ENCODE measurements at places on chromosomes 3 and 15.
A peak's percentile ranks its signal among the peaks of the same experiment; 100 is the strongest.

GRCh38 chr3:44301746-44302145 is 36.8 kb upstream of the TCAIM start:
- peak; percentile 4 for DNase-seq

DNA sequence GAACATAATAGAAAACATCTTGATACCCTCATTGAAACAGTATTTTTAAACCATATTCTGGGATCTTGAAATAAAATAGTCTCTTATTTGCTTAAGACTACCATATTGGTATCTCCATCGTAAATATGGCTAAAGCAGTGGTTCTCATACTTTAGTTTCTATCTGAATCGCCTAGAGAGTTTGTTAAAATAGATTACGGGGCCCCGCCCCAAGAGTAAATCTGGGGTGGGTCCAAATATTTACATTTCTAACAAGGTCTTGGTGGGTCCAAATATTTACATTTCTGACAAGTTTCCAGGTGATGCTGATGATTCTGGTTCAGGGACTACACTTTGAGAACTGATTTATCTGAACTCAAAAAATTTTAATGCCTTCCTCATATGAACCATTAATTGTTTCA is 45.3 kb downstream of the TSC22D2 start:
- DNase-seq = no peak

- DNase-seq = no peak
Measured at GRCh38 chr3:131303848-131304247, 77.7 kb upstream of the NUDT16 start.

- DNase-seq = no peak
Measured at GRCh38 chr3:46479696-46480095, 15.0 kb upstream of the LTF start.

- no peak for DNase-seq
Measured at GRCh38 chr15:62899090-62899493, 143.5 kb upstream of the TPM1 start.

GRCh38 chr15:40594429-40594836 is 384 bp downstream of the KNL1 start:
- no peak for DNase-seq

- DNase-seq = no peak
Measured at GRCh38 chr3:51888463-51889105, 13.2 kb upstream of the IQCF5 start.

DNA sequence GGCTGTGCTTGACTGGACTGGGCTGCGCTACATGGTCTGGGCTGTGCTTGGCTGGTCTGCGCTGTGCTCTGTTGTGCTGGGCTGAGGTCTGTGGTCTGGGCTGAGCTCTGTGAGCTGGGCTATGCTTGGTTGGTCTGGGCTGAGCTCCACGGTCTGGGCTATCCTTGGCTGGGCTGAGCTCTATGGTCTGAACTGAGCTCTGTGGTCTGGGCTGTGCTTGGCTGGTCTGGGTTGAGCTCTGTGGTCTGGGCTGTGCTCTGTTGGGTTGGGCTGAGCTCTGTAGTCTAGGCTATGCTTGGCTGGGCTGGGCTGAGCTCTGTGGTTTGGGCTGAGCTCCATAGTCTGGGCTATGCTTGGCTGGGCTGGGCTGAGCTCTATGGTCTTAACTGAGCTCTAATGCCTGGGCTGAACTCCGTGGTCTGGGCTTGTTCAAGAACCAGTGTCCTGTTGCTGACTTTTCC is 92.0 kb downstream of the PLXNA1 start:
- DNase-seq = peak; percentile 5

- DNase-seq = no peak
Measured at GRCh38 chr3:73786321-73786807, 161.6 kb upstream of the PDZRN3 start.

DNA sequence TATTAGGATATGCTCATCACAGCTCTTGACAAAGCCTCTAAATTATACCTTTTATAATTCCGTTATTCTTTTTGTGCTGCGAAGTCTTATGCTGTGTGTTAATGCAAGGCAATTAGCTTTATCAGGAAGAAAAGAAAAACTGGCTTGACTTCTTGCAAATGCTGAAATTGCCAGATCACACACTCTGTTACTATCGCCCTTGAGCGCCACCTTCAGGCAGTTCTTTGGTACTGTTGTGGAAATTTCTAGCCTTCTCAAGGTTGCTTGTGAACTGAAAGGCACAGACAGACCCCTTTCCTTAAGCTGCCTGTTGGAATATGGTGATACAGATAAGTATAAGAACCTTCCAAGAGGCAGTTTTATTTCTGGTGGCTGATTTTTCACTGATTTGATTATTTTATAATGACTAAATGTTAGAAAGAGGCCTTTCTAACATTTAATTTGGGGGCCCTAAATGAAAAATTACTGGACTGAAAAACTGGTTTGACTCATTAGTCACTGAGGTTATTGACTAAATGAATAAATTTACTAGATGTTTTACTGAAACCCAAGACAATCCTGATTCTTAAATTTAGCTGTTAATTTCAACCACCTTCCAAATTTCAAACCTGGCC is 126.2 kb upstream of the RASGRP1 start:
- DNase-seq = peak; percentile 87
